ENCODE measurements at places on chromosomes 16 and 17.

GRCh38 chr16:50644729-50645128 lies 36.4 kb downstream of the SNX20 start:
- DNase-seq, result peak; percentile 48

- DNase-seq, result no peak
These were observed 5.9 kb downstream of the ARSG start for GRCh38 chr17:68297195-68297594.

DNA sequence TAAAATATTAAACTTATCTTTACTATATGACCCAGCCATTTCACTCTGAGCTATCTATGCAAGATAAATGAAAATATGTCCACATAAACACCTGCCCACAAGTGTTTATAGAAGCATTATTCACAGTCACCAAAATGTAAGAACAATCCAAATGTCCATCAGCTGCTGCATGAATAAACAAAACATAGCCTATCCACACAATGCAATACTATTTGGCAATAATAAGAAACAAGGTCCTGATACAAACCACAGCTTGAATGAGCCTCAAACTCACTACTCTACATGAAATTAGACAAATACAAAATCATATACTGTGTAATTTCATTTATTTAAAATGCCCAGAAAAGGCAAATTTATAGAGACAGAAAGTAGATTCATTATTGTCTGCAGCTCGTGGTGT lies 355.1 kb downstream of the CDH8 start:
- DNase-seq, result no peak

- DNase-seq, result no peak
These were observed 21.1 kb upstream of the SPPL2C start for GRCh38 chr17:45823598-45823997.

- DNase-seq, result no peak
These were observed 133.9 kb downstream of the SOCS1 start for GRCh38 chr16:11121914-11122692.

GRCh38 chr16:12416136-12416787 lies 387.4 kb downstream of the CPPED1 start:
- no peak for DNase-seq

- DNase-seq, result no peak
These were observed 12.9 kb upstream of the MYH4 start for GRCh38 chr17:10482252-10482651.

DNA sequence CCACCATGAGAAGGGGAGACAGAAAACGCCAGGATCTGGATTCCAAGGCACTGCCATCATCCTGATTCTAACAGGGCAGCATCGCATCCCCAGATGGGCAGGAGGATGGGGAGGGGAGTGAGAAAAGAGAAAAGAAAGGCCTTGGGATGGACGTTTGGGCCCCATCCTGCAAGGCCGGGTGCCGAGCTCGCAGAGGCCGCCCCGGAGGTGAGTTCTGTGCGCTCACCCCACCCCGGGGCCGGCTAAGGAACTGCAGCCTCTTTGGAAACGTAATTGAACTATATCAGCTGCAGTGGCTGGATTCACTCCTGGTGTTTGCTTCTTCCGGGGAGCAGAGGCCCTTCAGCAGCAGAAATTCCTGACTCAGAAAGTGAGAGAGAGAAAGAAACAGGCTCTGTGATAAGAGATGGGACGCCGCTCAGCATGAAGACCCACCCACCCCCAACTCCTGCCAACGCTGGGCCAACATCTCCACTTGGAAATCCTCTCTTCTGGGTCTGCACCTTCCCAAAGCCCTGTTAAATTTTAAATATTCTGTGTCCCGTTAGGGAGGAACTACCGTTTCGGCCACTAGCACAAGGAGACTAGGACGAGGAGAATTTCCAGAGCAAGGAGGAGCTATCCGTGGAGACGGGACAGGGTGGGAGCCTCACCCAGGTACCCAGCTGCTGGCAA lies 8.5 kb upstream of the SSTR2 start:
- DNase-seq, result peak; percentile 54

All from stimulated activated naive CD8-positive, alpha-beta T cell treated with anti-CD3 and anti-CD28 coated beads, Interleukin-15, amount 100 ng/mL, for 72 hours (primary cell).